ENCODE measurements at places on chromosomes 3 and 15.

DNA sequence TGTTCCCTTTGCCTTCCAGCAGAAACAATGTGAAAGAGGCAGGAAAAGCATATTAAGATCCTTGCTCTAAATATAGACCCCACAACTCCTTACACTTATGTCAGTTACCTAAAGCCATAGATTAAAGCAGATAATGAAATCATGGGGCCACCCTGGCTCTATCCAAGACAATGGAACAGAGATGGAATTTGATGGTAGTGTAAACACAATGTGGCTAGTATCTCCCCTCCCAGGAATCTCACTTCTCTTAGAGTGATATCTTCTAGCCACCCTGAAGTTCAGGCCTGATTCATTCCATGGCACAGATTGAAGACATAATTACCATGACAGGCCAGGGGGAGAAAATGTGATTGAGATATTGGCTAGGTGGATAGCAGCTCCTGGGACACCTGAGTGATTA is 32.6 kb downstream of the GALNT15 start:
- no peak for DNase-seq

GRCh38 chr15:87850916-87851315 is 405.6 kb downstream of the NTRK3 start:
- no peak for DNase-seq

DNA sequence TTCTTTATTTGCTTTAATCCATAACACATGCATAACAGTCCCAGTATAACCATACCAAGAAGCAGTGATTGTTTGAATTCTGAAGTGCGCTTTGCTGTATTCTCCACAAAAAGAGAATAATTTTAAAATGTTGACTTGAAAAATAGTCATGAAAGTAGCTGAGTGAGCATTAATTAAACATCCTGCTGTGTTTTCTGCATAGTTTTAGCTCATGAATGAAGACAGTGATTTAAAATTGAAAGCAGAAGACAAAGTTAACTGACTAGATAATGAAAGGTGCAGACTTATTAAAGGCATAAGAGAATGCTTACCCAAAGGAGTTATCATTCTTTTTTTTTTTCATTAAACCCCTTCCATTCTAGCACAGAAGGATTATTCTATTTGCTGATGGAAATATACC is 143.5 kb downstream of the GABRG3 start:
- no peak for DNase-seq

GRCh38 chr15:63869371-63870042 is 35.8 kb upstream of the HERC1 start:
- no peak for DNase-seq

All from T47D (cell line).